RWPE1 (cell line): ENCODE measurements at places on chromosomes 1 and 21.

- no peak for DNase-seq
Observed at GRCh38 chr1:198858033-198858432, 219.2 kb downstream of the PTPRC start.

DNA sequence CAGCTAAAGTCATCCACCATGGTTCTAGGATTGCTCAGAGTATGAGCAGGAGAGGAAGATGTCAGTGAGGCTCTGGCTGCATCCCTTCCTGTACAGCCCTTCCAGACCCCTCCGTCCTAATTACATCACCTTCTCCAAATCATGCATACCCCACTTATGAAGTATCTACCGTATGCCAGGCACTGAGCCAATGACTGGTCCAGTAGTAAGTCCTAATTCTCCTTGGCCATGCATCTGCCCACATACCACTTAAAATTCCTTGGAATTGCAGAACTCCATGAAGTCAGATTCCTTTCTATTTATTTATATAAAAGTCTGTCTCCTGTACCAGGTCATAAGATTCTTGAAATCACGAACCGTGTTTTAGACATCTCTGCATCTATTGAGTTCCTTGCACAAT, 106.1 kb downstream of the SEC16B start:
- no peak for DNase-seq

DNA sequence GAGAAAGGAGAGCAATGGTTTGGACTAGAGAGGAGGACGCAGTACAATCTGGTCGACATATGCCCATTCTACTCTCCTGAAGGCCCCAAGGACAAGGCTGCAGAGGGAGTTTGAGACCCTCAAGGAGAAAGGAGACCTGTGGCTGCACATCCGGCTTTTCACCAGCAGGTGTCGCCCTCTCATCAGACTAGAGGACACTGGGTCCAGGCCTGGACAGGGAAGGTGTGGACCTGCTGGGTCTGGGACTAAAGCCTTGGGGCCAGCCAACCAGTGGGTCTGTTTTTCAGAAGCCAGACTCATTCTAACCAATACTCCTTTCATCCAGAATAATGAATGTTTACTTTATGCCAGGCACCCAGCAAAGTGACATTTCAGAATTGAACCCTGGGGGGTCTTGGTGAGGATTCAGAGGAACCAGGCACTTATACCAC, 5.0 kb downstream of the SRARP start:
- DNase-seq = peak; percentile 64

GRCh38 chr1:11187931-11188330, 1.2 kb upstream of the ANGPTL7 start:
- DNase-seq = no peak

DNA sequence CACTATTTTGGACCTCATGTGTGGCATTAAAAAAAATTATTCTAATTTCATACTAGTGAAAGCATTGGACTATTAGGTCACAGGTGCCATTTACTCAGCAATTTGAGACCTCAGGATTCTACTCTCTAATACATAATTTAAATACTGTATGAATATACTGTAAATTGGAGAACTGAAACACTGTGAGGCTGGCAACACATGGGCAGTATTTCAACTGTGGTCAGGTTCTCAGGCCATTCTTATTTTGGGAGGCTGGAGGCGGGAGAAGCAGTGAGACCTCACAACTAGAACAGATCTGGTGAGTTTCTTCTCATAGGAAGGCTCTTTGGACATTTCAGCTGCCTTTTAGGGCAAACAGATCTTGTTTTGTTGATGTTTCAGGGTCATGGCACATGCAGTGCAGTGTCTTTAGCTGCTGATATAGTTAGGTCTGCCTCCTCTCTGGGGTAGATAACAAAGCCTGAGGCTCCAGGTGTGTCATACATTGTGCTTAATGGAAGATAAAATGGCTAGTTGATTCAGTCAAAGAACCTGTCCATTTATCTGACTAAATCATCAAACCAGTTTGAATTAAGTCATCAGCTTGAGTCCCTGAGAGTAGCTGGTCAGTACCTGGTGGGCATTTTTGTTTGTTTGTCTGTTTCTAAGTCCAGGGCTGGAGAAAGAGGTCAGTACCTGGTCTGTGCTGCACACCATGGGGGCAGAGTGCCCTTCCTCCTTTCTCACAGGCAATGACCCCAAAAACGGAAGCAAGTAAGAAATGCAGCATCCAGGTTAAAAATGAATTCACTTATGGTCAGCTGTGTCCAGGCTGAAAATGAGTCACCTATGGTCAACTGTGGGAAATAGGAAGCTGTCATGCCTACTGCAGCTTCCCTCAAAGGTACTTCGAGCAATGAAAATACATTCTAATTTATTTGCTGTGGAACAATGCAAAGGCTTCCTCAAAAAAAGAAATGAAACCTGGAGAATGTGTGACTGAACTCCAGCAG, 216.2 kb downstream of the SDCCAG8 start:
- no peak for DNase-seq

DNA sequence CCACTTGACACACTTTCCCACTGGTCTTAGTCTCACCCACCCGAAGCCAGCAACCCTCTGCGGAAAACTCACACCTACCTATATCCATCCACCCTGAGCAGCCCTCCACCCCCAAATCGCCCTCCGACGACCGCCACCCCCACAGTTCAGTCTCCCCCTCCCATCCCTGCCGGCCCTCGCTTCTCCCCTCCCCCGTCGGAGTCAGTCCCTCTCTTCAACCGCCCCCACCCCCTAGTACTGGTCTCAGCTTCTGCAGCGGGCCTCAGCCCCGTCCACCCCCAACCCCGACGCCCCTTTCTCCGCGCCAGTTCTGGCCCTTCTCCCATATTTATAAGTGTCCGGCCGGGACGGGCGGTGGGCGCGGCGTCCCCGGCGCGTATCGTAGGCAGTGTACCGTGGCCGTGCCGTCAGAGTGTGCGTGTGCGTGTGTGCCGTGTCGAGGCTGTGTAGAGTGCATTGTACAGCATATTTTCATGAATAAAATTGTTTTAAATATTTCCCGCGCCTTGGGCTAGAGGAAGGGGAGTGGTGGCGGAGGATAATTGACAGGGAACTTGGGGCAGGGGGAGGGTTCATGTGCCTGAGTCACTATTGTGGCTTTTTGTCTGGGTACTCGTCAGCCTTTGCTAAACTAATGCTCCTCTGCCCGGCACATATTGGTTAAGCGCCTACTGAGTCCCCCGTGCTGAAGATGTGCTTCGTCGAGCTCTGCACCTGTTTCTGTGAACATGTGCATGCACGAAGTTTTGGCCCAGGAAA, 22.0 kb downstream of the FOXO6 start:
- DNase-seq = no peak

DNA sequence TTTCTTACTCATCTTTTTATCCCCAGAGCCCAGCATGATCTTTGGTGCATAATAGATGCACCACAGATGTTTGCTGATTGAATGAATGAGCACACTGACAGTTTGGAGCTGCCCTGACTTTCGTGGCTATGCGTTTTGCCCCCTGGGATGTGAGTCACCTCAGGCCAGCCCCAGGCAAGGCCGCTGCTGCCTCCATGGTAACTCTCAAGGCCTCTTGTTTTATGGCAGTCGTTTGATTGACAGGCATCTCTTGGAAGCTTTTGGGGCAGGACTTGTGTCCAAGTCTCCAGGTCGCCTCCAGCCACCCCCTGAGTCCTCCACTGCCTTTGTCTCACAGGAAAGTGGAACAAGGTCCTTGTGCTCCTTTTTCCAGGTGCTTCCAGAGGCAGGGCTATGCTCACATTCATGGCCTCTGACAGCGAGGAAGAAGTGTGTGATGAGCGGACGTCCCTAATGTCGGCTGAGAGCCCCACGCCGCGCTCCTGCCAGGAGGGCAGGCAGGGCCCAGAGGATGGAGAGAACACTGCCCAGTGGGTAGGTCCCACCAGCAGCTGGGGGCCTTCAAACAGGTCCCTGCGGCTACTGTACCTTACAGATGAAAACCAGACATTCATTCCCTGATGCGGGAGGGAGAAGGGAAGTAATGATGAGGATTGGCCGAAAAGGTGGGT, 11.2 kb downstream of the PSEN2 start:
- no peak for DNase-seq

- DNase-seq = no peak
Observed at GRCh38 chr1:229031061-229031460, 239.8 kb upstream of the RAB4A start.

GRCh38 chr1:106793651-106794050, 262.8 kb upstream of the PRMT6 start:
- no peak for DNase-seq

DNA sequence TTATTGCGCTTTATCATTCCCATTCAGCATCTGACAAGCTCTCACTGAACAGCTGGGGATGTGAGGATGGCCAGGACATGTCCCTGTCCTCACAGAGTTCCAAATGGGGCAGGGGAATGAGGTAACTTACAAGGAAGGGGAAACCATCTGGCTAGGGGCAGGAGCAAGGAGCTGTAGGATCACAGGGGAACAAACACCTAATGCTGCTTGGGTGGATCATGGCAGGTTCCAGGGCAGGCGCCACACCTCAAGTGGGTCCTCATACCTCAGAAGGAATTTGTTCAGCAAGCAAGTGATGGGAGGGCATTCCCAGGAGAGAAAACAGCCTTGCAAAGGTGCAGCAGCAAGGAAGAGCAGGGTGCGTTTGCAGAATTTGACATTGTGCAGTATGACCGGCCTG, 35.1 kb upstream of the GRIK3 start:
- DNase-seq = no peak

DNA sequence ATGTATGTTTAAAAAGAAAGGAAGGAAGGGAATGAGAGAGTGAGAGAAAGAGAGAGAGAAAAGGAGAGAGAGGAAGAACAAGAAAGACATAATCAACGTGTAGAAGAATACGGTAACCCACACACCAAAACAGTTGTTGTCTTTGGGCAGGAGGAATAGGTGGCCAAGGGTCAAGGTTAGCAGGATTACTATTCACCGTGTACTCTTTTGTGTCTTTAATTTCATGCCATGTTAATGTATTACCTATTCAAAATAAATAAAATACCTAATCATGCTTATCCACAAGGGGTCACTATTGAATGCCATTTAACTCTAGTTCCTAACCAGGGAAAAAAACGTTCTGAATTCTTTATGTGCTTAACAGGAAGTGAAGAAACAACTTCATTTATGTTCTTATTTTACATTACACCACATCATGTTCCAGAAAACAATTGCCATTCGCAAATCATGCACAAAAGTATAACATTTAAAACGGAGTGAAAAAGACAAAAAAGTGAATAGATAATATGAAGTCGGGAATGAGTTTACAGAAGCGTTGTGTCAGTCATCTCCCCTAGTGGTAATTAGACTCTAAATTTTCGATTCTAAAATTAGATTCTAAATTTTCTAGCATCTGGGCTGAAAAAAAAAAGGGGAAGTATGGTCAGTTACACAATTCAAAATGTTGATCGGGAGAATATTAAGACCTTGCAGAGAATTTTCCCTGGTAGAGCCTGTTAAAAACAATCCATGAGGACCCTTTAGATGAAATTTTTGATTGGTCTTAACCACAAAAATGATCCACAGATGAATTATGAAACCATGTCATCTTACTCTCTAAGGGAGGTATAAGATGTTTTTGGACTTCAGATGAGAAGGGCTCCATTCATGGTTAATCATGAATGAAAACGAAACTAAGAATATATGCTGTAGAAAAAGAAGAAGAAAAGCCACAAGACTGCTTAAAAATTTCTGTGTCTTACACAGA, 700 bp upstream of the KMO start:
- DNase-seq = peak; percentile 42

- DNase-seq = peak; percentile 5
Observed at GRCh38 chr1:216183007-216183406, 240.2 kb downstream of the USH2A start.

GRCh38 chr1:203463469-203464062, 12.0 kb upstream of the PRELP start:
- DNase-seq = no peak

- DNase-seq = no peak
Observed at GRCh38 chr1:172680733-172681275, 21.9 kb downstream of the FASLG start.

DNA sequence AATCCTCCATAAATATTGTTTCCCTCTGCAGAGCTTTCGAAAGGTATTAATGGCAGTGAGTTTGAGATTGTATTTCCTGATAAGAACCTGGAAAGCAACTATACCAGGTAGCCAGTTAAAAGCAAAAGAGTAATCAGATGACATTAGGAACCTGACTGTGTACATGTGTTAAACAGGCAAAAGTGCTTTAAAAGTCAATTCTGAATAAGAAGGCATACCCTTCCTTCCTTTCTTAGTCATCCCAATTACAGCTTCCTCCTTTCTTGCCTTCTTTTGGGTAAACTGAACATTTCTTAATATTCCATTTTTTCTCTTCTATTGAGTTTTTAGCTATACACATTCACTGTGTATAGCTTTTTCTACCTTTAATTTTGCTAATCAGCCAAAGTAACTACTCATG, 144.7 kb downstream of the ZNF281 start:
- DNase-seq = no peak

DNA sequence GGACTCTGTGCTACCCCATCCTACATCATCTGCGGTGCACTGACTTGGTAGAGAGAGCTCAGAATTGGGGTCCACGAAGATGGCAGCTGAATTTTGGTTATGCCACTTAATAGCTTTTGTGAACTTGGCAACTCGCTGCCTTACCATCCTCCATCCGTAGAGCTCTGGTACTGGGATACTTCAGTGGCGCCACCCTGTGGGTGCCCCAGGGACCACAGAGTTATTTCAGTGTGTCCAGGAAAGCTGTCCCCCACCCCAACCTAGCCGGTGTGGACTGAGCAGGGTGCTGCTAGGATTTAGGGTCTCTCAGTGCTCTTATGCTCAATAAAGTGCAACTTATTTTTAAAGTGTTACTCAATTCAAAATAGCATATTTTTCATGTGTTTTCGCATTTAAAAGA, 9.0 kb upstream of the USF1 start:
- DNase-seq = no peak

- DNase-seq = no peak
Observed at GRCh38 chr1:13702425-13703127, 2.6 kb downstream of the PRDM2 start.

- no peak for DNase-seq
Observed at GRCh38 chr1:37274938-37275631, 199.3 kb upstream of the ZC3H12A start.

GRCh38 chr1:246582301-246583055, 16.2 kb downstream of the CNST start:
- DNase-seq = no peak

GRCh38 chr1:39117899-39118450, 86.5 kb upstream of the MACF1 start:
- DNase-seq = no peak

GRCh38 chr1:176745945-176746344, 283.0 kb downstream of the PAPPA2 start:
- no peak for DNase-seq

DNA sequence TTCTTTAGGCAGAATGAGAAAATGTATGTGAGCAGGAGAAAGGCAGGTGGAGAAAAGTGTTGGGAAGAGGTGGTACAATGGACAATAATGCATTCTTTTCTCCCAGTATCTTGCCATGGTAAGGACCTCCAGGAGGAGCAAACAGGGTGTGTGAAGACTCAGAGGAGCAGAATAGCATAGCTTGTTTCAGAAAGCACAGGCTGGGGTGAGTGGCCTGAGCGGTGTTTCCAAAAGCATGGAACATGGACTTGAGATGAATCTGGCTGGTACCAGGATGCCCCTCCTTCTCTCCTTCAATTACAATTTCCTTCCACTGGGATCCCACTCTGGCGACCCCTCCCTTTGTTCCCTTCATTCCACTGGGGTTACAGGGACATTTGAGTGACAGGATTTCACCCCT, 123.4 kb upstream of the TNR start:
- DNase-seq = no peak
